ENCODE measurements at places on chromosomes 7 and 10. TPM values are rescaled to one million over a fixed set of nuclear protein-coding genes. Genes with fewer than 3 reads are reported as not detected.

The CTTNBP2 gene
- total RNA-seq: not detected

The ASIC3 gene
- total RNA-seq: 5.3 TPM

The AGBL3 gene
- total RNA-seq: 2.4 TPM

The C10orf71 gene
- total RNA-seq: not detected

The PTF1A gene
- total RNA-seq: not detected

The NUTM2D gene
- total RNA-seq: 2.3 TPM

The JCAD gene
- 0.58 TPM for total RNA-seq

DNA sequence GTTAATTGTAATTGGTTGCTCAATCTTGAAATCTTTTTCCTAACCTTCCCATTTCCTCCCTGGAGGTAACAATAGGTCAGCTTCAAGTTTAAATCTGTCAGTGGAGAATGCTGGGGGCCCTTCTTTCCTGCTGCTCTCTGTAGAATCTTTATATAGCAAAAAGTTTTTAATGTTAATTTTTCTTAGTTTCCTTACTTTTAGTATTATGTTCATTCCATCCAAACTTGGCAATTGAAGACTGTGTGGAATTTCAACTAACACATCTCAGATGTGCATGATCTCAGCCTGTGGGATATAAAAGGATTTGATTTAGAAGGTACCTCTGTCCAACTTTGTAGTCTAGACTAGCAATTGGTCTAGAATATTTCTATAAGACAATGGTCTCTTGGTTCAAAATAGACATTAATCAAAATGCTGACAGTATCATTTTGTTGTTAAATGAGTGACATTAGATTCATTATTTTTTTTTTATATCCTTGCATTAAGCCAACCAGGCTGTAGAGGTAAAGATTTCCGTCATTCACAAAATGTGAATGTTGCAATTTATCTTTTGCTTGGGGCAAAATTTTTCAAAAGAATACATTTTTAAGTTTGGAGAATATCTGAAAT, 100.4 kb upstream of the SEMA3A start:
- H3K4me3 ChIP-seq: no peak overlapping the region
- no peak for DNase-seq
- no peaks in the 10 kb centered on the region for H3K27me3 ChIP-seq
- no peak overlapping the region for H3K27ac ChIP-seq

DNA sequence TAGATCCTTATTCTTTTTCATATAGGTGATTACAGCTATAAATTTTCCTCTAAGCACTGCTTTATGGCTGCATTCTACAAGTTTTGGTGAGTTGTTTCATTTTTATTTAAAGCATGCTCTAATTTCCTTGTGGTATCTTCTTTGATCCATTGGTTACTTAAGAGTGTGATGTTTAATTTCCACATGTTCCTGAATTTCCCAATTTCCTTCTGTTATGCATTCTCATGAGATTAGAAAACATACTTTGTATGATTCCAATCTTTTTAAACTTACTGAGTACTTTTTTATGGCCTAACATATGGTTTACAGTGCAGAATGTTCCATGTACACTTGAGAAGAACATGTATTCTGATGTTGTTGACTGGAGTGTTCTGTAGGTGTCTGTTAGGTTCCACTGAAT, 53.4 kb downstream of the MYL10 start:
- no peaks in the 10 kb centered on the region for H3K36me3 ChIP-seq
- no peak overlapping the region for H3K27ac ChIP-seq
- peaks cover 25% of the 10 kb centered on the region for H3K27me3 ChIP-seq
- no peaks in the 10 kb centered on the region for H3K4me1 ChIP-seq

GRCh38 chr7:126656165-126656564, 596.6 kb downstream of the GRM8 start:
- no peak for DNase-seq
- H3K4me1 ChIP-seq: no peaks in the 10 kb centered on the region
- no peak overlapping the region for H3K4me3 ChIP-seq
- H3K27me3 ChIP-seq: no peaks in the 10 kb centered on the region
- no peaks in the 10 kb centered on the region for H3K36me3 ChIP-seq
- no peak overlapping the region for H3K27ac ChIP-seq

The STEAP2 gene
- not detected for total RNA-seq

The DNAJC9 gene
- 65.1 TPM for total RNA-seq

- no peaks in the 10 kb centered on the region for H3K36me3 ChIP-seq
- H3K4me3 ChIP-seq: no peak overlapping the region
- H3K4me1 ChIP-seq: no peaks in the 10 kb centered on the region
Measured at GRCh38 chr10:97081621-97082235, 104.0 kb downstream of the SLIT1 start.

DNA sequence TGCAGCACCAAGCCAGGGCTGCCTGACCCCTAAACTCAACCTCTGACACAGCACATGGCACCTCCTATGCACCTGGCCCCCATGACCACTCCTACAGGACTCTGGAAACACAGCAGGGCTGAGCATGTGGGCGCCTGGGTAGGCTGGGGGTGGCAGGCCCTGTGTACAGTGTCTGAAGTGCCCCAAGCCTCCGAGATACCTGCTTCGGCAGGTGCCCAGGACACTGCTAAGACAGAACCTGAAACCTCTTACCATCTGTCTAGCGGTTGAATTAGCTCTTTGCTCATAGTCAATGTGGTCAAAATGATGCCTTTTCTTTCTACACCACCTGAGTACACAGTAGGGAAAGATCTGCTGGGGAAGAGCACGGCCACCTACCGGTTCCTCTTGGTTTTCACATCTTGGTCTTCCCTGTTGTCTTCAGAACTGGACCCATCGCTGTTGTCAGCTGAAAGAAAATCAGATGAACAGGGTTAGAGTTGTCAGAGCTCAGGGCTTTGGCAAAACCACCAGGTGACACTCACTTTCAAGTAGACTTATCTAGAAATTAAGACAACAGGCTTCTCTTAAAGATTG, 177.4 kb downstream of the TCERG1L start:
- DNase-seq: no peak
- no peaks in the 10 kb centered on the region for H3K27me3 ChIP-seq
- H3K4me3 ChIP-seq: no peak overlapping the region
- H3K36me3 ChIP-seq: no peaks in the 10 kb centered on the region
